ENCODE measurements at places on chromosomes 4 and X.

DNA sequence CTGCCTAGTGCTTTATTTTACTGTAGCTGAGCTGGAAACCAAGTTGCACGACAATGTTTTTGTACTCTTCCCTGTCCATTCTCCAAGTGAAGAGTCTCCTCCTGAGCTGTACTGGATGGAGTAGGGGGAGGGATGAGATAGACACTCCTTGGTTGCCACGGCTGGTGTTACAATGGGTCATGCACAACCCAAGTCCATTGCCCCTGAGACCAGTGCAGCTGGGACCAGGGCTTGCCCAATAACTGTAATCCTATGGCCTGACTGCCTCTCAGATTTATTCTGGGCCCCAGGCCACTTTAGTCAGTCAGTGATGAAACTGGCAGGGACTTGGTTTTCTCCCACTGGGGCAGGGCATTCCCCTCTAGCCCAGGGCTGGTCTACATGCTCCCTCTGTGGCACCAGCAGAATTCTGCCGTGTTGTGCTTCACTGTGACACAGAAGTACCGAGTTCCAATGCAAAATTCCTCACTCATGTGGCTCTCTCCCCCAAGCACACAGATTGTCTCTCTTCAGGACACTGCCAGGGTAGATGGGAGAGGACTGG is 203.3 kb upstream of the PCDH18 start:
- DNase-seq, result no peak

DNA sequence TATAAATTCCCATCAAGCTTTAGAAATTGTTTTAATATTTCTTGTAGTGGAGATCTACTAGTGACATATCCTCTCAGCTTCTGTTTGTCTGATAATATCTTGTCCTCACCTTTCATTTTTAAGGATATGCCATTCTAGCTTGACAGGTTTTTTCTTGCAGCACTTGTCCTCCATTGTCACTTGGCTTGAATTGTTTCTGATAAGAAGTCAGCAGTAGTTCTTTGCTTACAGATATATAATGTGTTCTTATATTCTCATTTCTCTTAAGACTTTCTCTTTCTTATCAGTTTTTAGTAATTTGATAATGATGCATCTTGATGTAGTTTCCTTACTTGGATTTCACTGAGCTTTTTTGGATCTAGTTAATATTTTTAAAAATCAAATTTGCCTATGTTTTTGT is 120.6 kb upstream of the NUDT6 start:
- no peak for DNase-seq

DNA sequence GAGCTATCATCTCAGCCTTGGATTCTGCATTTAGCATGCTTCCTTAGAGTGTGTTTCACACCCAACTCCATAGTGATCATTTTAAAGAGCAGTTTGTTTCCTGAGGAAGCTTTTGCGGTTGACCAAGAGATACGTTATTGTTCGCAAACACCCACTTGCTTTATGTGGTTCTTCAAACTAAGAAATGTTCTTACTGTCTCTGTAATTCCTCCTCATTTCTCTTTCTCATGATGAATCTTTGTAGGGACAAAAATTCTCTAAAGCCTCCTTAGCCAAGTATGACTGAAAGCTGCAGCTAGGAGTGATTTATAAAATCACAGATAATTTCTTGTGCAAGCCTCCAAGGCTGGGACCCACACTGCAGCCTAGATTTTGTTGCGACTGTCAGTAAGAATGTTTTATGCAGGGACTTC is 10.0 kb downstream of the TNIP3 start:
- peak; percentile 65 for DNase-seq

DNA sequence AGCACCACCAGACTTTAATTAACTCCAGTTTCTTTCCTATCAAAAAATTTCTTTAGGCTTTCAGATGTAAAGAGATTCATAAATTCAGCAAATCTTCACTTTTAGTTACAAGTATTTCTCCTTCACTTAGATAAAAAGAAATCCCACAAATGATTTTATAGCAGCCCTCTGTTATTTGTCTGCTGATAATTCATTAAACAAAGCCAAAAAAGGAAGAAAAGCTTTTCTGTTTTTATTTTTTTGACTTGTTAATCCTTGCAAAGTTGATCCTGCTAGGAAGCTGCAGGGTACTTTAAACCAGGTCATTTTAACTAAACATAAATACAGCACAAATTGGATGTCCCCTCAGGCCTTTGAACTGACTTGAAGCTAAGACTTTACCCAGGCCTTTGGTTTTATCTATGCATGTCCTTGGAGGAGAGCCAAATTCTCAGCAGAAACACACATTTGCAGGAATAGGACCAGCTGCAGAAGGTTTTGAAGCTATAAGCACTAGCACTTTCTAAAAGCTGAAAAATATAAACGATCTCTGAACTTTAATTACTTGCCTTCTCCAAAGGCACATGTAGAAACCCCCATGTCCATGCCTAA is 57.5 kb downstream of the PCDH18 start:
- no peak for DNase-seq
